ENCODE measurements at places on chromosomes 4 and X. TPM values are rescaled to one million over a fixed set of nuclear protein-coding genes. Genes with fewer than 3 reads are reported as not detected.

The NSUN7 gene
- polyA plus RNA-seq: 1.4 TPM

The PAK3 gene
- polyA plus RNA-seq: 1.6 TPM

DNA sequence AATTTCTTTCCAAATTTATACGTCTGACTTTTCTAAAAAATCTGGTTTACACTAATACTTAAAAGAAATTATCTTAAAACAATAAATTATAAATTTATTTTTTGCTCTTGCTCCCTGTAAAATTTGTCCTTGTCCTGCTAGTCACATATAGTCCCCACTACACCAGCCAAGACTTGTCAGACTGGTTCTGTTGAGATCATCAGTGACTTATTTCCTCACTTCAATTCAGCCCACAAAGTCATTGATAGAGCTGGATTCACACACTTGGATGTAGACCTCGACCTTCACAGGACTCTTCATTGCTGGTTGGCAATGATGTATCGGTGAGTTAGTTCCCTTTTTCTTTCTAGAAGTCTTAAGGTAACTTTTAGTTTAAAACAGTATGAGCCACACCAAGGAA is at the start of gene TMPRSS11E:
TSS of gene TMPRSS11E (plus strand) at position 263 of the 400 bp plus-strand sequence. CDS start at position 313, 50 bp downstream.
- no peak for DNase-seq

GRCh38 chrX:13339607-13340006 is 19.8 kb upstream of the ATXN3L start:
- no peak for DNase-seq

DNA sequence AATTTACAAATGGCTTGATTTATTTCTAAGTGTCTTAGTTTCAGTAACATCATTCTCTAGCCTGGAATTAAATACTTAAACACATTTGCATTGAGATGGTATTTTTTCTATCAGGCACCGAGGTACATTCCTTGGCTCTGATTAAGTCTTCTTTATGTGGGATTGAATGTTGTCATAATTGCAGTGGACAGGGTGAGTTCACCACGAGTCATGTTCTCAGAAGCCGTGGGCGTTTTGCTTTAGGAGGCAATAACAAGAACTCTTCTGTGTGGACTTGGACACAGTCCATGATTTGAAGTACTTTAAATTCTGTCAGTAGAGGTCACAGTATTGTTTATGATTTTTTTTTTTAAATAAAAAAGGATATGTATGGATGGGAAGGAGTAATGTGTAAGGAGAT is 57.1 kb upstream of the EFHC2 start:
- DNase-seq: no peak

Measured in adrenal gland (tissue), 19 donors.